ENCODE measurements at places on chromosomes 1 and 21. TPM values are rescaled to one million over a fixed set of nuclear protein-coding genes. Genes with fewer than 3 reads are reported as not detected.

The PROK1 gene
- total RNA-seq, result not detected

DNA sequence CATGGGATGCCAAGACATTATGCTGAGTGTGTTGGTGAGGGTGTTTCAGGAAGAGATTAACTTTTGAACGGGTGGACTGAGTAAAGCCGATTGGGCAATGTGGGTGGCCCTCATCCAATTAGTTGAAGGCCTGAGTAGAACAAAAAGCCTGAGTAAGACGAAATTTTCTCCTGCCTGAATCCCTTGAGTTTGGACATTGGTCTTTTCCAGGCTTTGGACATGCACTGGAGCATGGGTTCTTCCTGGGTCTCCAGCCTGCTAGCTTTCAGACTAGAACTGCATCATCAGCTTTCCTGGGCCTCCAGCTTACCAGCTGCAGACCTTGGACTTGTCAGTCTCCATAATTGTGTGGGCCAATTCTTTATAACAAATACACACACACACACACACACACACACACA lies 63.6 kb downstream of the NIBAN1 start:
- DNase-seq, result peak; percentile 21

The SLC44A3 gene
- 5.1 TPM for total RNA-seq

- no peak for DNase-seq
Observed at GRCh38 chr1:193794239-193794638, 607.8 kb upstream of the B3GALT2 start.

DNA sequence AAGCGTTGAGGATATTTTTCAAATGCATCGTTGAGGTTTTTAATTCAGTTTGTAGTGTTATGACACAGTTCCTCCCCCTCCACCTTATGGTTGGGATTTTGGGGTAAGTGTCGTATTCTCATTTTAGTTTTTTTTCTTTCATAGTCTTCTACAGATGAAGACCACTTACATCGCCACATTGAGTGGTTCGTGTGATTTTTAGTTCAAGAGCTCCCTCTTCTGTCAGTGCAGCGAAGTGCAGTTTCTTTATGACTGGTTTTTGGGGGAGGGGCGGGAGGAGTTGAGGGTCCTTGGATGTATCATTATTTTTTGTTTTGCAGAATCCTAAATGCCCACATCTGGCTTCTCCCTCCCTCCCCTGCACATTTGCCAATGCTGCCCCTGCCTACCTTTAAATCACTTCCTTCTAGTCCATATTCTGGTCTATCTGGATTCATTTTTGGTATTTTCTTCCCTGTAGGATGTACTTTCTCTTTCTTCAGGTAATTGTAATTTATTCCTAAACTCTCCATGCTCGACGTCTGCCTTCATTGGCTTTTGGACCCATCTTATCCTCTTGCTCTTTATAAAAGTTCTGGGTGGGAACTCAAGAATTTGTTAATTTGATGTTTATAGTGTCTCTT lies 433.1 kb downstream of the CAMTA1 start:
- no peak for DNase-seq

DNA sequence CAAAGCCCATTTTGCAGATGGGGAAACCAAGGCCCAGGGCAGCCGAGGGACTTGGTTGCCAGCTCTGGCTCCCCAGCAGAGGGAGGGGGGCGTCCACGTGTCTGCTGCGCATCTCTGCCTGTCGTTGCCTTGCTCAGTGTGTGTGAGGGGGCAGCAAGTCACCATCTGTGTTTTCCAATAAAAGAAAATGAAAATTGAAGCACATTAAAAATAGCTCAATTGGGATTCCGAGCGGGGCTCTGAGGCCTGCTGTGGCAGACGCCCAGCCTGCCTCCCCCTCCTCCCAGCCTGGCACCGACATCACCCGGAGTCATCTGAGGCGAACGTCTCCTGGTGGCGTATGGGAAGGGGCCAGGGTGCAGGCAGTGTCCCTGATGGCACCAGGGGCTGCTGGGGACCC lies 51.2 kb downstream of the EPHB2 start:
- DNase-seq, result no peak

- DNase-seq, result no peak
Observed at GRCh38 chr1:76176000-76176399, 101.5 kb downstream of the ST6GALNAC3 start.

The FNDC10 gene
- total RNA-seq, result 2.2 TPM

DNA sequence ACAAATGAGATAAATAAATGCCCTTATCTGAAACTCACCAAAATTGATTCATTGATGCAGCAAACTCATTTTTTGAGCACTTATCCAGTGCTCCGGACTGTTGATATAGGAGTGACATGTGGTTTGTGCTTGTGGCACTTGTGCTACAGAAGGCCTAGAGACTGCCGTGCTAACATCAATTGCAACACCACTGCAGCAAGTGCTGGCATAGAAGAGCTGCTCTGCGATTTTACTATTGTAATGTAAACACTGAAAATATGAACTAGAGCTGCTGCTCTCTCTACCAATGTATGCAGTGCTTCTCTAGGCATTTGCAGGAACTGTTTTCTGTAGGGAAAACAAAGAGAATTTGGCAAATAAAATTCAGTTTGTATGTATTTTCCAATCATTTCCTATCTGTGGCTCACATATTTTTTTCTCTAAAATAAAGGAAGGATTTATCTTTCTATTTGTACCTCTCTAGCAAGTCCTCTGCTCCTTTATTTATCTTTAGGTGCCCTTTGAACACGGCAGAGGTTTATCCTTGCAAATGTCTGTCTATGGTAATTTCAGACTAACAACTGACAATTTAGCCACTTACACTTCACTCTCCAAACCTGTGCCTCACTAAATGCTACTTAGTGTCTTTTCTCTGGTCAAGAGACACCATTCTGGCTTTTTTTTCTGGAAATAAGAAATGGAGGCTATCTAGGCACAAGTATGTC lies 409.5 kb upstream of the ADGRL2 start:
- no peak for DNase-seq

GRCh38 chr1:115475252-115475651 lies 137.2 kb upstream of the NGF start:
- no peak for DNase-seq

The KCNT2 gene
- 3.4 TPM for total RNA-seq

The SLC41A1 gene
- 7.7 TPM for total RNA-seq

DNA sequence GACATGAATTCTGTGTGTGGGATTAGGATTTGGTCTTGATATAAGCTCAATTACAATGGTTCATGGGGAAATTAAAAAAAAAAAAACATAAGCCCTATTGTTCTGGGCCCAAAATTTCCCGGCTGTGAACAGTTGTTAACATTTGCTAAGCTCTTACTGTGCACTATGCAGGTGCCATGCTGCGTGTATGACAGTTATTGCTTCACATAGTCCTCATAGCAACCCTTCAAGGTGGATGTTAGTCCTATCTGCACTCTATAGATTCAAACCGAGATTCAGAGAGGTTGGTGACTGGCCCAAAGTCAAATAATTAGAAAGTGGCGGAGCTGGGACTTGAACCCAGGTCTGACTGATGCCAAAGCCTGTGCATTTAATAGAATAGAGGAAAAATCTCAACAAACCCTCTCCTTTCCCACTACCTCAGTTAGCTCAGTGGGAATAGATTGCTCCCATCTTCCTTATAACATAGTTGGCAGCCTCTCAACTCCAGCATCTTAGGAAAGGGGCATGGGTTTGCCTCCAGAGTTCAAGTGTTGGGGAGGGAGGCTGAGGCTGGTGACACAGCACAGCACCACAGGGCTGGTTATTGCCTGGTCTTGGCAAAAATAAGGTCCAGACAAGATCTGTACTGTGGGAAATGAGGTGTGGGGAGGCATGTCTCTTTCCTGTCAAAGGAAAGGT lies 55.0 kb upstream of the GCLM start:
- no peak for DNase-seq

The ZNF648 gene
- not detected for total RNA-seq

GRCh38 chr1:77473690-77474089 lies 191.9 kb downstream of the AK5 start:
- DNase-seq, result no peak

Measured in umbilical cord (tissue), 2 donors.